Activated CD8-positive, alpha-beta T cell treated with anti-CD3 and anti-CD28 coated beads for 36 hours (primary cell): ENCODE measurements at places on chromosomes 1 and 21.

DNA sequence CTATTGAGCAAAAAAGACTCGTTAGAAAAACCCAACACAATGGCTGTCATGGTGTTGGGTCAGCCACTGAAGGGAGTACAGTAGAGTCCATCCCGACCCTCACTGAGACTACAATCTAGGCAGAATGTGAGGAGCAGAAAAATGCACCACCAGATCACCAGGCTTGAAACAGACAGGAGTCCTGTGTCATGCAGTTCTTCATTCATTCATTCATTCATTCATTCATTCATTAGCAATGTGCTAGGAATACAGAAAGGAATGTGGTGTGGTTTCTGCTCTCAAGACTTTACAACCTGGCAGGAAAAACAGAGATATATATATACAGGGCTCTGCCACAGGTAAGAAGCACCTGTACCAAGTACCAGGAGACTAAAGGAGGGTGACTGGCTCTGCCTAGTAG is 392.3 kb downstream of the OMA1 start:
- DNase-seq = no peak

GRCh38 chr1:165645654-165646366 is 14.8 kb downstream of the MGST3 start:
- no peak for DNase-seq

GRCh38 chr1:17233675-17234320 is 15.1 kb upstream of the PADI3 start:
- no peak for DNase-seq

GRCh38 chr1:180946056-180946455 is 33.4 kb downstream of the KIAA1614 start:
- DNase-seq = peak; percentile 13

DNA sequence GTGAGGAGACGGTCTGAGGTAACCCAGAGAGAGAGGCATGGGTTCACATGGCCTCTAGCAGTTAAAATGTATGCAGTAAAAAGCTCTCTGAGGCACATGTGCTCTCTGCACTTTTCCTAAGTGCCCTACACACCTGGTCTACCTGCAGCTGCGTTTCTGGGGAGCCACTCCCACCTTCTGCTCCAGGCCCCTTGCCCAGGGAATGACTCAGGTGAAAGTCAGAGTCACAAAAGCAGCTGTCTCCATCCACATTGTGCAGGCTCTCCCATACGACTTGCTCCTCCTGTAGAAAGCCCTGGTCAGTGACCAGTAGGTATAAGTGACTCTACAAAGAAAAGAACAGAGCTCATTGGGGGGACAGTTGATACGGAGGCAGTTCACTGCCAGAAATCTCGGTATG is 8.8 kb downstream of the MINDY1 start:
- no peak for DNase-seq

GRCh38 chr1:27669876-27670275 is 2.1 kb downstream of the IFI6 start:
- no peak for DNase-seq

- no peak for DNase-seq
These were observed 44.7 kb downstream of the MRPL37 start for GRCh38 chr1:54244655-54245054.

DNA sequence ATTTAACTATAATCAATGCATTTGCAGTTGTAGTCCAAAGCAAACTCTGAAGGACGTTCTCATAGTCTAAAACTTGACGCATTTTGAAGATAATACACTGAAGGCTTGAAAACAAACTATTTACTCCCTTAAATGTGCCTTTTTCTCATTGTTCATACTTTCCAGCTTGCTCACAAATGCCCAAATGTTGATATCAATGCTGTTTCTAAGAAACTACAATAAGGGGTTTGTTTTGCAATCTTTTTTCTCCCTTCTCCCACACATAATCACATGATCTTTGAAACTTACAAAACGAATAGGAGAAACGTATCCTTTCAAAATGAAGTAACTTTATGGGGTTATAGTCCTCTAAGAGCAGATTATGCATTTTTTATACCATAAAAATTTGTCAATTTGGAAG is 508.7 kb downstream of the DPYD start:
- no peak for DNase-seq

DNA sequence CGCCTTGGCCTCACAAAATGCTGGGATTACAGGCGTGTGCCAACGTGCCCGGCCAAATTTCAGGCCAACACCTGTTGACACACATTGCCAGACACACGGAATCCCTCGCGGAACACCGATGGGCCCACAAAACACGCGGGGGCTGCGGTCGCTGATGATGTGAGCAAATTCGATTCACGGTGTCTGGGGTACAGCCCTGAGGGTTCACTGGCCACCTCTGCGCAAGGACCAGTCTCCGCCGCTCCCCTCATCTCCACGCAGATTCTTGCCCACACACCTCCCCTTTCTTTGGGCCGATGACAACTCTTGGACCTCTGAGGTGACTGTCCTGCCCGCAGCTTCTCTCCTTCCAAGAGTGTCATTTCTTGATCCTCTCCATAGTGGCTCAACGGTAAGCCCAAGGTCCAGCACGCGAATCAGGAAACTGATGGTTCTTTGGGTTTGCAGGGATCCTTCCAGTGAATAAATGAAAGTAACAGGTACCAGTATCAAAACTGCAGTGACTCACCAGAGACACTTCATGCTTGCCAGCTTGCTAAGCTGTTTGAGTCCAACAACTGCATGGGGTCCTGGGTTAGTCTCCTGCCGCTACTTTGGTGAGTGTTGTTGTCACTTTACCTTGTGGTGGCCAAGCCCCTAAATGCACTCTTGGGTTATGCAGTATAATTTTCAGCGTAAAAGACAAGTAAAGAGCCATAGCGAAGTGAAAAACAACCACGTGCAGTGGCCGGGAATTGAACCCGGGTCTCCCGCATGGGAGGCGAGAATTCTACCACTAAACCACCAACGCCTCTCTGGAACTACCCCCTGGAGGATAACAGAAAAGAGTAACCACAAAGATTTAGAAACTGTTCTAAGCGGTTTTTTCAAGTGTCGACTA is 11.0 kb upstream of the RNU1-3 start:
- DNase-seq = peak; percentile 85

DNA sequence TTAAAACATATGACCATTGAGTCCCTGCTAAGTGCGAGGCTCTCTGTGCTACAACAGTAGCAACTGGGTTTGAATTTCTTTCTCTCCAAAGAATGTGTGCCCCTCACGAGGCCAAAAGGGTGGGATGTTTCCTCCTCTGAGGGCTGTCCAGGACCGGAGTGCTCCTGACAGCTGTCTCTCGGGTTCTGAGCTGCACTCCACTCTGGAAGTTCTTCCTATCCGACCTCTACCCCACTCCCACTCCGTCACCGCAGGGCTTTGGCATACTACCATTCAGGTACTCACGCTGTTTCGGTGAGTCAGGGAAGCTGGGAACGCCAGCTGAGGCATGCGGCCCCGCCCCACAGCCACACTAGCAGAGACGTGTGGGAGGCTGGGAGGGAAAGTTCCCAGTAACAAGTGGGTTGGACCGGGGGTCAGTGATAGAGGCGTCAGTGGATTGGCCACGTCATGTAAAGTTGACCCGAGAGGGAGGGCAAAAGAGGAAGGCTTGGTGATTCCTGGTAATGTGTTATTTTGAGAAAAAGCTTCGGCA is 705 bp upstream of the SLC50A1 start:
- peak; percentile 67 for DNase-seq

GRCh38 chr1:234427950-234428646 is 50.9 kb downstream of the TARBP1 start:
- DNase-seq = no peak

- no peak for DNase-seq
These were observed 178.4 kb upstream of the EDN2 start for GRCh38 chr1:41662765-41663437.

- DNase-seq = no peak
These were observed 5.2 kb downstream of the PFKFB2 start for GRCh38 chr1:207058252-207058651.

DNA sequence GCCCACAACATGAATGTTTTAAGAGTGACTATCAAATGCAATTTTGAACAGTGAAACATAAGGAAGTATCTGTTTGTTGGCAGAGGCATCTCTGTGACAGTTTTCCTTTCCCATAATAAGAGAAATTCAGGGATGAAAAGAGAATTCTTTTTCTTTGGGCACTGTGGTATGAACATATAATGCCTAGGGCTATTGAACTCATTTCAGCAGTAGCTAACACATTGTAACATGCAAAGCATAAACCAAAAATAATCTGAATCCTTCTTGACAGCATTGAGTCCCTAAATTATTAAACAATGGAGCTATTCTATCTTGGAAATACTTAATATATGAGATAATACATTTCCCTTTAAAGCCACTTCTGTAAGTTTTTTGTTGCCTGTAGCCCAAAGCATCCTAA is 633.0 kb upstream of the B3GALT2 start:
- no peak for DNase-seq

GRCh38 chr21:46386734-46387088 is 62.8 kb downstream of the PCNT start:
- no peak for DNase-seq

DNA sequence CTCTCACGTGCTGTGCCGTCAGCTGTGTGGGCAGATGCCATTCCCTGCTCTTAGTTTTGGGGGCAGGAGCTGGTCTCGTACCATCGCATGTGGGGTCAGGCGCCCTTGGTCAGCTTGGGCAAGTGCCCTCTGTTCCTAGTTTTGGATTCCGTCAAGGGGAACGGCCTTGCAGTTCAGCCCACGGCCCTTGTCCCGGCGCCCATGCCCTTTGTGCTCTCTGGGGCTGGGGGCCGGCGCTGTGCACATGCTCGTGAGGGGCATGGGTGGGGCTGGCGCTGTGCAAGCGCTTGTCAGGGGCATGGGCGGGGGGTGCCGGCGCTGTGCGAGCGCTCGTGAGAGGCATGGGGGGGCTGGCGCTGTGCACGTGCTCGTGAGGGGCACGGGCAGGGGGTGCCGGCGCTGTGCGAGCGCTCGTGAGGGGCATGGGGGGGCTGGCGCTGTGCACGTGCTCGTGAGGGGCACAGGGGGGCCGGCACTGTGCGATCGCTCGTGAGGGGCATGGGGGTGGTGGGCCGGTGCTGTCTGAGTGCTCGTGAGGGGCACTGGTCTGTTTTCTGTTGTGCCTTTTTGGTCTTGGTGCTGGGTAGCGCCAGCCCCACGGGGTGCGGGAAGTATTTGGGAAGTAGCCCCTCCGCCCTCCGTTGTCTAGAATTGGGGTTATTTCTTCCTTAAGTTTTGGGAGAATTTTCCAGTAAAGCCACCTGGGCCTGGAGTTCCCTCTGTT is 29.5 kb upstream of the DIP2A start:
- no peak for DNase-seq

- DNase-seq = no peak
These were observed 118.6 kb upstream of the IFFO2 start for GRCh38 chr1:19074902-19075721.

GRCh38 chr1:36982709-36983108 is 51.6 kb downstream of the GRIK3 start:
- DNase-seq = no peak

DNA sequence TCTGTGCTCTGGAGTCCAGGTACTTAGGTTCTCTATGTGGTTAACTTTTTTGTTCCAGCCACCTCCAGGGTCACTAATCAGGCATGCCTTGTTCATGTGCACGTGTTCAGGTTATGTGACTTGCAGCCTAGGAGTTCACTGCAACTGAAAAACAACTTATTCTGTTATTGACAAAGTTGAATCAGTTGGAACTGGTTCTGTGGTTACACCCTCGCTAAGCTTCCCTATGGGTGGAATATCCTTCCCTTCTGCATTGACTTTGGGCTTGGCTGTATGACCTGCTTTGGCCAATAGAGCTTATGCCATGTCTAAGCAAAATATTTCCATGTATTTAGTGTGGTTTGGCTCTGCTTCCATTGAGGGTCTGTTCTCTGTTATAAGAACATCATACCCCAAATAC is 66.0 kb upstream of the DNAH14 start:
- DNase-seq = no peak

DNA sequence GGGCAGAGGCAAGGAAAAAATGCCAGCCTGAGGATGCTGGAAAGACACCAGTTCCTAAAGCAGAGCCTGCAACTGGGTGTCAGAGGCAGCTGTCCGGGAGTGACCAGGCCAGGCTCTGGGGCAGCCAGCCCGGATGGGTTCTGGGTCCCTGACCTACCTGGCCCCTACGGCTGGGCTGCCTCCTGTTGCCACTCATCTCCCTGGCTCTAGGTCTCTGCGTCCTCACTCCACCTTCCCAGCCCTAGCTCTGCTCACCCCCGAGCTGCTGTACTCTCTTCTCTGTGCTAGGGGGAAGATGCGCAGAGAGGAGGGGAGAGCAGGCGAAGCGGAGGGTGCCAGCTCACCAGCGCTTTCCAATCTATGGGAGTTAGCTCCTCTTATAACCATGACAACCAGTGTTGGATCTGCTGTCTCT is 9.0 kb downstream of the ARHGEF2 start:
- no peak for DNase-seq

DNA sequence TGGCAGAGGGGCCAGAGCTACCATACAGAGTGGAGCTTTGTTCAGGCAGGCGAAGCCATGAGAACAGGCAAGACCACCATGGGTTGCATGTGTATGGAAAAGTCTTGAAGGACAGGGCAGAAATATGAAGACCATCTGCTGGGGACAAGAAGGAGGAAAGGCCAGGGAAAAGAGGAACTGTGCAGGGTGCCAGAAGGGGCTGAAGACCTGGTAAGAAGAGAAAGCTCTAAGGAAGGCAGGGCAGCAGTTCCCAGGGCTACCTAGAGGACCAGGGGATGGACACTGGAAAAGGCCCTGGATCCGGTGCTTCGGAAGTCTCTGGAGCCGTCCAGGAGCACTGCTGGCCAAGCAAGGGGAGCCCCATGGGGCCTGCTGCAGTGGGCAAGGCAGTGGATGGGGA is 43.4 kb downstream of the PKP1 start:
- DNase-seq = no peak

- peak; percentile 67 for DNase-seq
These were observed 5.9 kb downstream of the RFX5 start for GRCh38 chr1:151340870-151341754.

- DNase-seq = peak; percentile 78
These were observed 782 bp downstream of the PCAT6 start for GRCh38 chr1:202811296-202812175.

GRCh38 chr1:24981631-24982005 is 51.5 kb upstream of the RUNX3 start:
- DNase-seq = peak; percentile 78

GRCh38 chr1:5479876-5480646 is 512.2 kb downstream of the NPHP4 start:
- no peak for DNase-seq

DNA sequence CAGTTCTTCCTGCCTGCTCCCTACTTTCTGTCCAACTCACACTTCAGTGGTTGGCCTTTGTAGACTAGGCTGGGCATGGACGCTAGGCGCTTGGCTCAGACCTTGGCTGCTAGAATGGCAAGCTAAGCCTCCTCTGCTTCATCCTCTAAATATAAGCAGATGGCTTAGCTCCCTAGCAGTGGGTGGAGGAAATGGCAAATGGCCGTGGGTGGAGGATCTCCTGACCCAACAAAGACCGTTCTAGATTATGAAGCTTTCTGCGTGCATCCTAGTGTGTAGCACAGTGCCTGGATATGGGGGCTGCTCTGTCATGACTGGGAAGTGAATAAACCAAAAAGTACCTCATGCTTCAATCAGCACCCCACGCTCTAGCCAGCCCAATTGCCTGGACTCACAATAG is 10.4 kb upstream of the ETV3L start:
- no peak for DNase-seq

GRCh38 chr1:11529330-11529729 is 50.4 kb downstream of the DISP3 start:
- no peak for DNase-seq
